ENCODE measurements at places on chromosomes 12 and 14. TPM values are rescaled to one million over a fixed set of nuclear protein-coding genes. Genes with fewer than 3 reads are reported as not detected.
A peak's percentile ranks its signal among the peaks of the same experiment; 100 is the strongest.

DNA sequence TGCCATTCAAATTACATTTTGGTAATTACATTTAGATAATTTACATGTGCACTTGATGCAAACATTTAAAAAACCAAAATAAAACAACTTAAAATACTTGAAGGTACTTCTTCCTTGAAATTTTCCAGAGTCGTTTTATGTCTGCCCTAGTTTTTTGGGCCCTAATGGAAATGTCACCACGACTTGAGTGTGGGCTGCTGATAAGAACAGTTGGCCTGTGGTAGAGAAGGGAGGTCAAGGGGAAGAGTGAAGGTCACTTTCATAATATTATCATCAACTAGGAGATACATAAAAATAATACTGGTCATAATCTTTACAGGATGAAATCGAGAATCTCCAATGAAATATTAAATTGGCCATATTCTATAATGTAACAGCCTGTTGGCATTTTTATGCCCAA lies 23.1 kb downstream of the ZDHHC17 start:
- no peaks in the 10 kb centered on the region for H3K27me3 ChIP-seq
- no peaks in the 10 kb centered on the region for H3K36me3 ChIP-seq
- H3K27ac ChIP-seq, result no peak overlapping the region
- H3K4me1 ChIP-seq, result peaks cover 66% of the 10 kb centered on the region
- H3K4me3 ChIP-seq, result no peak overlapping the region
- DNase-seq, result no peak

DNA sequence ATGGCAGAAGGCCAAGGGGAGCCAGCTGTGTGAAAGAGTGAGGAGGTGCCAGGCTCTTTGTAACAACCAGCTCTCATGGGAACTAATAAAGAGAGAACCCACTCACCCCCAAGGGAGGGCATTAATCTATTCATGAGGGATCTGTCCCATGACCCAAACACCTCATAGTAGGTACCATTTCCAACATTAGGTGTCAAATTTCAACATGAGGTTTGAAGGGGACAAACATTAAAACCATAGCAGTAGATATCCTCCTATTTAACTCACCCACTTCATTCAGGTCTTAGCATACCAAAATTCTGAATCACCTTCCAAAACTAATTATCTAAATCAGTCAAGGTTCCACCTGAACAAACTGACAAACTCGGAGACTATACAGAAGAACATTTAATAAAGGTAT lies 75.3 kb downstream of the PPFIA2 start:
- no peaks in the 10 kb centered on the region for H3K4me1 ChIP-seq
- no peaks in the 10 kb centered on the region for H3K36me3 ChIP-seq
- no peaks in the 10 kb centered on the region for H3K27me3 ChIP-seq
- H3K27ac ChIP-seq, result no peak overlapping the region
- no peak overlapping the region for H3K4me3 ChIP-seq

DNA sequence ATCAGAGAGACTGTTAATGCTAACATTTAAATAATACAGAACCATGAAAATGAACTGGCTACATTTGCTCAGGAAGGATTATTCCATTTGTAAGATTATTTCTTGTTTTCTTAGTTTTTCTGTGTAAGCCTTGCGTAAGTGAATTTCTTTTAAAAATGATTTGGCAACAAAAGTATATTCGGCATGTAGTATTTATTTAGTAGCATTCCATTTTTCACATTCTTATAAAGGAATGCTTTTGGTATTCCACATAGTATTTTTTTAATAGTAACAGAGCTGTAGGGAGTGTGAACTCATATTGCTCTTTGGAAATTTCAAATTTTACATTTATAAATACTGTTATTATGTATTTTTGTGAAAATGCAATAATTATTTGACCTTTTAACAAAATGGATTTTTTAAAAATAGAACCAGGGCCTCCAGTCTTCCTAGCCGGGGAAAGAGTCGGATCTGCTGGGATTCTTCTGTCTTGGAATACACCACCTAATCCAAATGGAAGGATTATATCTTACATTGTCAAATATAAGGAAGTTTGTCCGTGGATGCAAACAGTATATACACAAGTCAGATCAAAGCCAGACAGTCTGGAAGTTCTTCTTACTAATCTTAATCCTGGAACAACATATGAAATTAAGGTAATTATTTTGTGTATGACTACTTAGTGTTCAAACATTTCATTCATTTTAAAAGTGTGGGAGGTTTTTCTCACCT lies 1.2 kb downstream of the PTPRQ start:
- no peak overlapping the region for H3K4me3 ChIP-seq
- H3K27ac ChIP-seq, result no peak overlapping the region
- H3K4me1 ChIP-seq, result peaks cover 21% of the 10 kb centered on the region
- DNase-seq, result no peak

P2RX2 gene
- total RNA-seq, result not detected

- no peak for DNase-seq
- H3K27ac ChIP-seq, result no peak within 1 kb of the TSS
- H3K4me1 ChIP-seq, result peaks cover 16% of the 10 kb centered on the region
- peak within 1 kb of the TSS; percentile 54 for H3K4me3 ChIP-seq
Measured at GRCh38 chr12:4909734-4910501, at the start of gene KCNA1. TSS of gene KCNA1 (plus strand) at chr12:4909905. CDS start at chr12:4911379, 1,474 bp downstream.

DNA sequence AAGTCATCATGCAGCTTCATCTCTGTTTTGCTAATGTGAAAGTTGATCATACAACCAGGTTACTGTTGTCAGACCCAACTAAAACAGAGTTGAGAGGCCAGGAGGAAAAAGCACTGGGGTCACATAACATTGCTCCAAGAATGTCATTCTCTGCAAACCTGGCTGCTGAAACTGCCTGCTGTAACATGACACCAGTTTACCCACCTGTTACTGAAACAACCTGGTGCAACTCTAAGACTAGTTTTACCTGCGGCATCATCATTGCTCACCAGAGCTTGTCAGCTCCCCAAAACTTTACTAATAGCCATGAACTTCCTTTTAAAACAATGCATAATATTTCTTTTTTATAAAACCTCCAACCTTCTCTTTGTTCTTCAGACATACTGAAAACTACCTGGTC lies 30.7 kb upstream of the DEGS2 start:
- no peaks in the 10 kb centered on the region for H3K36me3 ChIP-seq
- no peak overlapping the region for H3K4me3 ChIP-seq
- no peak overlapping the region for H3K27ac ChIP-seq
- H3K4me1 ChIP-seq, result peaks cover 25% of the 10 kb centered on the region
- H3K27me3 ChIP-seq, result no peaks in the 10 kb centered on the region
- no peak for DNase-seq

GRCh38 chr12:124872068-124872719 lies 8.5 kb upstream of the SCARB1 start:
- no peaks in the 10 kb centered on the region for H3K36me3 ChIP-seq
- H3K27me3 ChIP-seq, result no peaks in the 10 kb centered on the region
- no peaks in the 10 kb centered on the region for H3K4me1 ChIP-seq
- H3K4me3 ChIP-seq, result no peak overlapping the region

- no peak for DNase-seq
- no peaks in the 10 kb centered on the region for H3K36me3 ChIP-seq
- no peak overlapping the region for H3K27ac ChIP-seq
- no peak overlapping the region for H3K4me3 ChIP-seq
- no peaks in the 10 kb centered on the region for H3K27me3 ChIP-seq
Measured at GRCh38 chr12:130703733-130704375, 12.2 kb downstream of the RIMBP2 start.

DNA sequence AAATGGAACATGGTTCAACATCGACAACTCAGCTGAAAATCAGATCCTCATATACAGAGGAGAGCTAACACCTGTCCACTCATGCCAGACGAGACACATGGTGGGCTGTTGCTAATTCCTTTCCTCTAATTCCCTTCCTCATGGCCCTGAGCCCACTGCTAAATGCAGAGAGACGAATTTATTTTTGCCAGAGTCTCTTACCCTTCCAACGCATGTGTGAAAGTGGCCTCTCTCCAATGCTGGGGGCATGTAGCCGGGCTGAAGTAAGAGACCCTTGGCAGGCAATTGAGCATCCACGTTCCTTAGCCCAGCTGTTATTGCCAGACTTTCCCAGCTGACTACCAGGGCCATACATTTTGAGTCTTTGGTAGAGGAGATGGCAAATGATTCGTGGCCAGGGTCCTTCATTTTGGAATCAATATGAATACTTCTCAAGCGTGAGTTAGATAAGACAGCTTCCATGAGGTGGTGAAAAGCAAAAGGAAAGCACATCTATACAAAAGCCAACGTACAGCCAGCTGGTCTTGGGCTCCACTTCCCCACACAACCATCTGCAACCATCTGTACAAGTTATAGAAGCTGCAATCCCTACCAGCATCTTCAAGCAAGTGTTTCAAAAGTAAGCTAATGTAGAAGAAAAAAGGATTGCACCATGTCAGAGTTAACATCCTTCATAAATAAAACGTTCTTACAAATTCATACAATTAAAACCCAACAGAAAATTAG lies 28.6 kb downstream of the CORO1C start:
- H3K4me1 ChIP-seq, result peaks cover 57% of the 10 kb centered on the region
- DNase-seq, result no peak
- no peaks in the 10 kb centered on the region for H3K27me3 ChIP-seq
- peaks cover 33% of the 10 kb centered on the region for H3K36me3 ChIP-seq

- H3K27ac ChIP-seq, result no peak overlapping the region
- no peaks in the 10 kb centered on the region for H3K27me3 ChIP-seq
Measured at GRCh38 chr12:113933201-113933786, 32.8 kb downstream of the RBM19 start.

RND1 gene
- 21.0 TPM for total RNA-seq

GRCh38 chr12:15020156-15020555 lies 47.3 kb downstream of the PDE6H start:
- DNase-seq, result no peak
- H3K4me3 ChIP-seq, result no peak overlapping the region
- no peaks in the 10 kb centered on the region for H3K36me3 ChIP-seq
- H3K27me3 ChIP-seq, result no peaks in the 10 kb centered on the region
- H3K4me1 ChIP-seq, result no peaks in the 10 kb centered on the region
- H3K27ac ChIP-seq, result no peak overlapping the region

HNF1A gene
- 7.0 TPM for total RNA-seq

KRT82 gene
- not detected for total RNA-seq

GRCh38 chr14:96119947-96120346 lies 80.8 kb downstream of the C14orf132 start:
- H3K4me1 ChIP-seq, result no peaks in the 10 kb centered on the region
- no peaks in the 10 kb centered on the region for H3K27me3 ChIP-seq
- H3K36me3 ChIP-seq, result no peaks in the 10 kb centered on the region
- no peak overlapping the region for H3K4me3 ChIP-seq

LPCAT3 gene
- total RNA-seq, result 40.3 TPM

DNA sequence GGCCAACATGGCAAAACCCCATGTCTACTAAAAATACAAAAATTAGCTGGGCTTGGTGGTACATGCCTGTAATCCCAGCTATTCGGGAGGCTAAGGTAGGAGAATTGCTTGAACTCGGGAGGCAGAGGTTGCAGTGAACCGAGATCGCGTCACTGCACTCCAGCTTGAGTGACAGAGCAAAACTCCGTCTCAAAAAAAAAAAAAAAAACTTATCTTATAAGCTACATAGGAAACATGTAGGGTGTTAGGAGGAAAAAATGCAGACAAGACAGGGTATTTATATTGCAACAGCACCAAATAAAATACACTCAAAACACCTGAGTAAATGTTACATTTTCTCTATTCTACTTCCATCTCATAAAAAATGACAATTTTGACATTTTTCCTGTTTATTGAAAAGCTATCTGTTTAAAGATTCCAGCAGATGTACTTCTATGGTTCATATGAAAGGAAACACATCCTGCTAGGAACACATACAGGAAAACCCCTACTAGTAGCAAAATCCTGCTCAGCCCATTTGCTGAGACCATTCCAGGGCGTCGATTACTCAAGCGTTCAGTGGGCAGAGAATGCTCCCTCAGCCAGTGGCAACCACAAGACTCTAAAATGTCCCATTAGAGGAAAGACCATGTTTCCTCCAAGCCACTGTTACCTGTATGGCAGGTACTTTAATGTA lies 19.7 kb downstream of the CORO1C start:
- peak overlapping the region; percentile 54 for H3K27ac ChIP-seq
- H3K4me3 ChIP-seq, result no peak overlapping the region
- no peaks in the 10 kb centered on the region for H3K27me3 ChIP-seq
- no peak for DNase-seq

- no peaks in the 10 kb centered on the region for H3K36me3 ChIP-seq
- H3K4me1 ChIP-seq, result no peaks in the 10 kb centered on the region
- H3K27ac ChIP-seq, result peak overlapping the region; percentile 9
- no peak overlapping the region for H3K4me3 ChIP-seq
Measured at GRCh38 chr12:115661112-115661511, 616.4 kb downstream of the MED13L start.

OVCH1 gene
- not detected for total RNA-seq

CACNA1C gene
- total RNA-seq, result 6.7 TPM

DNA sequence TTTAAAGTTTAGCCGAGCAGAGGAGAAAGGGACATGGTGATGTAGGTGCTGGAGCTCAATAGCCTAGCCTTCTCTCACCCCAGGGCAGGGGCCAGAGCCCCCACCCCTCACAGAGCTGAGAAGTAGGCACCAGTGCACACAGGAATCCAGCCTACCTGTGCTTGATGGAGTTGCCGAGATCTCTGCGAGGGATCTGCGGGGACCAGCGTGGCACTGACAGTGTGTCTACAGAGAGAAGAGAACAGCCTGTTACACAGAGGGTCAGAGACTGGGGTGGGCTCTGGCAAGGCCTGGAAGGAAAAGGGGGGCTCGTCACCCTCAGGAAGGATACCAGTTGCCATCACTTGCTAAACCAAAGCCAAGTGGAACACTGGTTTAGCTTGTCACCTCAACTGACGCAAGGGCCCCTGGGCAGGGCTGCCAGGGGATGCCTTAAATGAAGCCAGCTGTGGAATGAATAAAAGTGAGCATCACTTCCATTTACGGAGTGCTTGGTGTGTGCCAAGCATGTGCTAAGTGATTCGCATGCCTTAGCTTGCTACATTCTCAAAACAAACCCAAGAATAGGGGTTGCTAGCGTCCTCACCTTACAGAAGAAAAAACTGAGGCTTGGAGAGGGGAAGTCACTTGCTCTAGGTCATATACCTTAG lies 220.8 kb upstream of the NOS1 start:
- H3K4me3 ChIP-seq, result no peak overlapping the region
- H3K27ac ChIP-seq, result no peak overlapping the region
- no peaks in the 10 kb centered on the region for H3K36me3 ChIP-seq
- H3K27me3 ChIP-seq, result peaks cover 4% of the 10 kb centered on the region

NTF3 gene
- total RNA-seq, result not detected

TSHR gene
- not detected for total RNA-seq

ADAM21 gene
- not detected for total RNA-seq

DNA sequence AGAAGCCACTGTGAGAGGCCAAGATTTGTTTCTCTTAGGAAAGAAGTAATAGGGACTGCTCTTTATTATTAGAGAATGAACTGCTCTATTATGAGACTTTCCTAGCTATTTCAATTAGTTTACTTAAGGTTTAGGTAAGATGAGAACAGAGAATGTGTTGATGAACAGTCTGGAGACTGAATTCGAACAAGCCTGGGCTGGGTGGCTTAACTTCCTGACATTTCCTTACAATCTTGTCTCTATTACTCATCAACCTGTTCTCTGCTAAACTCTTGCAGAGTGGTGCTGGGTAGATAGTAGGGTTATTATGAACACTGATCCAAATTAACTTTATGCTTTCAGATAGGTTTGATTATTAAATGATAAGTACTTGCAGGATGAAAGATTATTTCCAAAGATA lies 31.2 kb downstream of the SLC15A5 start:
- DNase-seq, result no peak
- no peak overlapping the region for H3K4me3 ChIP-seq
- no peaks in the 10 kb centered on the region for H3K27me3 ChIP-seq
- H3K4me1 ChIP-seq, result no peaks in the 10 kb centered on the region
- no peaks in the 10 kb centered on the region for H3K36me3 ChIP-seq
- no peak overlapping the region for H3K27ac ChIP-seq

NOXRED1 gene
- not detected for total RNA-seq
